ENCODE measurements at places on chromosomes 16 and 17.

- DNase-seq = peak; percentile 42
Measured at GRCh38 chr17:50051606-50052005, 4.3 kb upstream of the ITGA3 start.

- no peak for DNase-seq
Measured at GRCh38 chr17:49191409-49191916, 18.9 kb downstream of the GNGT2 start.

- peak; percentile 17 for DNase-seq
Measured at GRCh38 chr17:15092762-15093161, 172.4 kb downstream of the PMP22 start.

- DNase-seq = no peak
Measured at GRCh38 chr16:74201576-74201975, 95.0 kb upstream of the PSMD7 start.

DNA sequence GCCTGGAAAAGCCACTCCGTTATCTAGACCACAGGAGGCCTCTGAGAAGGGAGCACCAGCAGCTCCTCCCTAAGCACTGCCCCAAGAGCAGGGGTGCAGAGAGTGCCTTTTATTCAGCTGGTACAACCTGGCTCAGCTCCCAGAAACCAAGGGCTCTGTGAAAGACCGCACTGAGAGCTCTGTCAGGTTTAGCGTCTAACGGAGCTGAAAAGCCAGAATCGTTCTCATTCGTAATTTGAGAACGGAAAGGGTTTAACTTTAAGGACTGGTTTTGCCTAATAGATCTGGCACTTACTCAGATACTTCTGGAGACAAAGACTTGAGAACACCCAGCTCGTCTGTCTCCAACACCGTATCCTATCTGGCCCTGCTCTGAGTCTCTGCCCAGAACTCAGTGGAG, 13.5 kb downstream of the MPG start:
- DNase-seq = peak; percentile 92

GRCh38 chr17:57391076-57391825, 134.9 kb downstream of the MSI2 start:
- no peak for DNase-seq

DNA sequence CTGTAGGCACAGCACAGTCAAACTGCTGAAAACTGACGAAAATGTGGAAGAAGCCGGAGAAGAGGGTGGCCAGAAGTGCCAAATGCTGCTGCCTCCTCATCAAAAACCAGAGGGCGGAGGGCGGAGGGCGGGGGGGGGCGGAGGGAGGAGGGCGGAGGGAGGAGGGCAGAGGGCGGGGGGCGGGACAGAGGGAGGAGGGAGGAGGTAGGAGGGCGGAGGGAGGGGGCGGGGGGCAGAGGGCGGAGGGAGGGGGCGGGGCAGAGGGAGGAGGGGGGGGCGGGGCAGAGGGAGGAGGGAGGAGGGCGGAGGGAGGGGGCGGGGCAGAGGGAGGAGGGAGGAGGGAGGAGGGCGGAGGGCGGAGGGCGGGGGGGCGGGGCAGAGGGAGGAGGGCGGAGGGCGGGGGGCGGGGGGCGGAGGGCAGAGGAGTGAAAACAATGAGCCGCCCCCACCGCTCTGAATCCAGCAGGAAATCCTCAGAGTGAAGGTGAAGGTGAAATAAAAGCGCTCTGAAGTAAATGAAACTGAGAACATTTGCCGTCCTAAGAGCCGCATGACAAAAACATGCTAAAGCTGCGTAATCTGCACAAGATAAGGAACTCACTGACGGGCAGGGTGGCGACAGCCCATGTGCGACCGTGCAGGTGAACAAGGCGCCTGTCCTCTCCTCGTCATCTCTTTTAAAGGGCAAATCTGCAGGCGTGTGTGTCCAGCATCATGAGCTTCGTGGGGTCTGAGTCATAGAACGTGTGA, 22.6 kb upstream of the CBFA2T3 start:
- DNase-seq = no peak

DNA sequence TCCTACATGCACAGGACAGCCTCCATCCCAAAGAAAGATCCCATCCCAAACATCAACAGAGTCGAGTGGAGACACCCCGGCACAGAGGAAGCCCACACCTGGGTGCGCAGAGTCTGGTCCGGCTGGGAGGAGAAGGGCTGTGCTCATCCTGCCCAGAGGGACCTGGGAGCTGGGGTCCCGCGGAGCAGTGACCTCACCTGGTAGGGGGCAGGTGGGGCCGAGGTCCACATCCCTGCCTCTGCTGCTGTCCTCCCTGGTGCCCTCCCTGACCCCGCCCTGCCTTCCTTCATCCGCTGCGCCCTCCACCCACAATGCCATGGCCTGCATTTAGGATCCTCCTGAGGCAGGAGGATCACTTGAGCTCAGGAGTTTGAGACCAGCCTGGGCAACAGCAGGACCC, 2.9 kb downstream of the C16orf90 start:
- no peak for DNase-seq

- peak; percentile 11 for DNase-seq
Measured at GRCh38 chr16:5551909-5552308, 454.3 kb upstream of the EEF2KMT start.
